ENCODE measurements at places on chromosomes 13 and 19.

- DNase-seq: no peak
Observed at GRCh38 chr19:4206818-4207484, 22.4 kb upstream of the EBI3 start.

DNA sequence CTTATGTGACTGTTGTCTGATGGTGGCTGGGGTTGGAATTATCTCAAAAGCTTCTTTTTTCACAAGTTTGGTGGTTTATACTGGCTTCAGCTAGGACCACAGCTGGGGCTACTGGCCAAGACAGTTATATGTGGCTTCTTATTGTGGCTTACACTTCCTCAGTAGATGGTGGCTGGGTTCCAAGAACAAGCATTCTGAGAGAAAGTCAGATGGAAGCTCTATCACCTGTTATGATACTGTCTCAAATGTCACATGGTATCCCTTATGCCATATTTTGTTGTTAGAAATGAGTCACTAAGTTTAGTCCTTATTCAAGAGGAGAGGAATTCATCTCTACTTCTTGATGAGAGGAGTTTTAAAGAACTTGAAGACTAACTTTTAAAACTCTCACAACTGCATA, 41.6 kb downstream of the NDFIP2 start:
- DNase-seq: no peak

- DNase-seq: no peak
Observed at GRCh38 chr13:50898338-50898737, 11.3 kb upstream of the RNASEH2B start.

DNA sequence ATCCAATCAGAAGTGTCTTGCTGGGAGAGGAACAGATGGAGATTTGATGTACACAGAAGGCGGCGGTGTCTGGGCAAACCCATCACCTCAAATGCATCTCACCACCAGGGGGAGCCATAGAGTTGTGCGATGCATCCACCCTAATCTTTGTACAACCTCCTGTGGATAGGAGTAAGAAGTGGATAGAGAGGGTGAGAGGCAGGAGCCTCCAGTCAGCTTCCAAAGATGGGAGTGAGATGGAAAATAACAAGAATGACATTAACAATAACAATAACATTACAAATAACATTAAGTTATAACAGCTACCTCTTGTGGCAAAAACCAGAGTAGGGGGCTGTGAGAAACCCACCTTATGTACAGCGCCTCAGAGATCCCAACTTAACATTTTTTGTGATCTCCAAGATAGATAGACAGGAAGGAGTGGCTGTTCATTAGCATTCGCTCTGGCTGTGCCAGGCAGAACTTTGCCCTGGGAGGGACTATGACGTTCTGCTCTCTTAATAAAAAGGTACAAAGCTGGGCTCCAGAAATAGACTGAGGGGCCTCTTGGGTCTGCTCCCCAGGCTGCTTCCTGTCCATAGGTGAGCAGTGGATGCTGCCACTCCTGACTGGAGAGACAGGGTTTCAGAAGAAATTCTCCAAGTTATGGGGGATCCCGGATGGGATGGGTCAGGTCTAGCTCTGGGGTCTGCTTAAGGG, 5.2 kb upstream of the CEACAM18 start:
- peak; percentile 76 for DNase-seq

DNA sequence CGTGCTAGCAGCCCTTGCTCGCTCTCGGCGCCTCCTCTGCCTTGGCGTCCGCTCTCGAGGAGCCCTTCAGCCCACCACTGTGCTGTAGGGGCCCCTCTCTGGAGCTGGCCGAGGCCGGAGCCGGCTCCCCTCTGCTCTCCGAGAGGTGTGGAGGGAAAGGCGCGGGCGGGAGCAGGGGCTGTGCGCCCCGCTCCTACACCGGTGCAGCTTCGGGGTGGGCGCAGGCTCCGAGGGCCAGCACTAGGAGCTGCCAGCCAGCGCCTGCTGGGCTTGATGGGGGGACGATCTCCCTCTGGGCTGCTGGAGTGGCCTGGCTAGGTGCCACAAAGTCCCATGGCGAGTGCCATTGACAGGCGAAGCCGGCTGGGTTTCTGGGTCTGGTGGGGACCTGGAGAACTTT, 365.5 kb downstream of the SLITRK1 start:
- DNase-seq: no peak

DNA sequence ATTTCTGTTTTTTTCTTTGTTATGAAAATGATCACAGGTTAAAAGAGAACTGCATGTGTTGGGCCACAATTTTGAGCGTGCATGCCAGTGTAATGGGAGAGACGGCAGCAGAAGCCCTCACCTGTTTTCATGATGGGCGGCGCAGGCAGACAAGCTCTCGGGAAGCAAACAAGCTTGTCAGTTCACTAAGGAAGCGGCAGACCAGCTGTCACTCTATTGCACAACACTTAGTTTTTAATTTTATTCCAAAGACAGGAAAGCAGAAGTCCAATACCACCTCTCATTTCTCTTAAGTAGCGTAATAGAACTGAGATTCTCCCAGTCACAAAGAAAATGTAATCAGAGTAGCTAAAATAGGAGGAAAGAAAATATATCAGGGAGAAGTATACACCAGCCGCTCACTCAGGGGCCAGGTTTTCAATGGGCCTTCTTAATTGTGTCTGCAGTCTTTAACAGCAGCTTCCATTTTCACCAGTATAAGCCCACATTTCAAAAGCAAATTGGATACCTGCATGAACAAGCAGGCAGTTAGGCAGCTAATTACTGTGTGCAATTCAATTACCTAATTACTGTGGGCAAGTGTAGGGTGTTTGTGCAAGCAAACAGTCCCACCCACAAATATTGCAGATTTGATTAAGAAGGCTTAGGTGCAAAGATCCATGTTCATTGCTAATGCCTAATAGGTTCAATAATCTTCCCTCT, 711.4 kb downstream of the DIAPH3 start:
- DNase-seq: no peak

- no peak for DNase-seq
Observed at GRCh38 chr13:49411353-49411752, 32.5 kb downstream of the CAB39L start.

GRCh38 chr13:110443622-110444225, 117.8 kb downstream of the RAB20 start:
- no peak for DNase-seq

GRCh38 chr13:60572003-60572798, 175.2 kb downstream of the TDRD3 start:
- DNase-seq: no peak

GRCh38 chr19:53055117-53055516, 10.6 kb downstream of the ERVV-2 start:
- DNase-seq: no peak
